Hepatocyte (in vitro differentiated cells): ENCODE measurements at places on chromosomes 1 and 21. TPM values are rescaled to one million over a fixed set of nuclear protein-coding genes. Genes with fewer than 3 reads are reported as not detected.
A peak's percentile ranks its signal among the peaks of the same experiment; 100 is the strongest.

DNA sequence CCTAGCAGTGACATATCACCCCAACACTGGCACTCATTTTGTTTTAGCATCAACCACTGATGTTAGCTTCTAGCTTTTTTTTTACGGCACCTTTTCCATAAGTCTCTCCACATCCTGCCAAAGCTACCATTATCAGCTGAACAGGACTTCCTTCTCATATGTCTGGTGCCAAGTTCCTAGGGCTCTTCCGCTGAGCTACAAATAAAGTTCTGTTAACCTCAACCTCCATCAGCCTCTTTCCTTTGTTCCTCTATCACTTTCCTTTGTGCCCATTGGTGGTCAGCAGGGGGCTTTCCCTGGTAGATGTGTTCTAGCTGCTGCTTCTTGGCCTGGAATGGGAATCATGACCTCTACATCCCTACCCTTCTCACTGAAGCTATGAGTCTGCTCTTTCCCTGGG, 163.8 kb downstream of the FAF1 start:
- DNase-seq = no peak

DNA sequence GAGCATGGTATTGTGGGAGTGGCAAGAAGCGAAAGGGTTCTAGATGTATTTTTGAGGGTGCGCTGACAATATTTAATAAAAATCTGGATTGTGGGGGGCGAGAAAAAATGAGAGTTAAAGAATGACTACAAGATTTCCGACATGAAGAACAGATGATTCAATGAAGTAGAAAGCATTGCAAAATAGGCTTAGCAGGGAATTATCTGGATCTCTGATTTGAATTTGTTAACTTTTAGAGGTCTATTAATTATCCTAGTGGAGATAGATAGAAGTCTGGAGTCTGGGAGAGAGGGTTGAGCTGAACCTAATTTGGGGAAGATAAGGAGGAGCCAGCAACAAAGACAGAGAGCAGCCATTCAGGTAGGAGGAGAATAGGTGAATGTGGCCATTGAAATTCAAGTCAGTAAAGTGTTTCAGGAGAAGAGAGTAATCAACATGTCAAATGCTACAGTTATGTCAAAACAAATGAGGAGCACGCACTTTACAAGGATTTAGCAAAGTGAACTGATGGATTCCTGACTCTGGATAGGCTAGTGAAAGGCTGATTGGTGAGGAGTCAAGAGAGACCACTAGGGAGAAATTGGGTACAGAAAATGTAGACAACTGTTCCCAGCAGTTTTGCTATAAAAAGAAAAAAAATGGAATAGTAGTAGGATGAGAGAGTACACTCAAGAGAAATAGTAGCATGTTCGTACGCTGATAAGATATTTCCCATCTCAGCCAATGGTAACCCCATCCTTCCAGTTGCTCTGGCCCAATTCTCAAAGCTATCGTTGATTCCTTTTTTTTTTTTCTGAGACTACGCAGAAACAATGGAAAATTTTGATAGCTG, 393.2 kb upstream of the CXADR start:
- DNase-seq = no peak

GRCh38 chr1:231919239-231919885, 292.8 kb downstream of the DISC1 start:
- no peak for DNase-seq

- no peak for DNase-seq
Observed at GRCh38 chr1:203219934-203220333, 9.5 kb downstream of the CHIT1 start.

- no peak for DNase-seq
Observed at GRCh38 chr1:225607355-225607754, 45.6 kb downstream of the ENAH start.

DNA sequence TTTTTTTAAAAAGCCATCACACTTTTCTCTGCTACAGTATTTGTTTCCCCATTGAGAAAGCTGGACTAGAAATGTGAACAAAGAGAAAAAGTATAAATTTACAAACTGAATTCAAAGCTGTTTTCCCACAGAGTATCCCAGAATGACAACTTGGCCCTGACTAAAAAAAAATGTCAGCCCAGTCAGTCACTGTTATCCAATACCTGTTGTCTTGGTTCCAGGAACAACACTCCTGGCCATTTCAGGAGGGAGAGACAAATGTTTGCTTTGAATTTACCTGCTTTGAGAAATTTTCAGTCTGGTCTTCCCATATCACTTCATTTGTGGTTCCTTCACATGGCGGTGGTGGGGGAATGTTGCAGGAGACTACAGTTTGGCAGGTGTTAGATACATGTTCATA, 46.2 kb downstream of the COLGALT2 start:
- no peak for DNase-seq

- peak; percentile 87 for DNase-seq
Observed at GRCh38 chr1:159923203-159924024, 1.9 kb downstream of the TAGLN2 start.

DNA sequence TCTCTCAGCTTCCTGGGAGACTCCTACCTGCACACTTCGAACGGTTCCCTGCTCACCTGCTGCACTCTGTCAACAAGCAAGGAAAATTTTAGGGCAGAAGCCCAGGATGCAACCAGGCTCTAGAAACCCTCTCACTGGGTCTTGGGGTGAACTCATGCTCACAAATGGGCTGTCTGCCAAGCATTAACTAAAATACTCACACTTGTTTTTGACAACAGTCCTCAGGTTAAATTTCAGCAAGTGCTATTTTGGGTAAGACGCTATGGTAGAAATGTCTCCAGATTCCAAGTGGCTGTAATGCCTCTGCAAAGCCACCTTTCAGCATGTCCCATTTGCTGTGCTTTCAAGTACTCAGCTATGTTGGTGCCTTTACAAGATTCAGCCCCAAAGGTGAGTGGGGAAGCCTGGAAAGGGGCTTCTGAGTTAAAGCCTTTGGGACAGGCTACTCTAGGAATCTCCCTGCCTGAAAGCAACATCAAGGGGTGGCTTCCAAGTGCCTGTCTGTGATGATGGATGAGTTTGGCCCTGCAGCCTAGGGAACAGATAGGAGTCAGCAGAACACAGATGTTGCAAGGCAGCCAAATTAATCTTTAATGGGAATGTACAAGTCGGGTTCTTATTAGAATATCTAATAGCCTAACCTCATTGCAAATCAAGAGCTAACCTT, 211.9 kb upstream of the SPAG17 start:
- no peak for DNase-seq

- DNase-seq = peak; percentile 78
Observed at GRCh38 chr1:27391511-27392095, 819 bp upstream of the GPR3 start.

GRCh38 chr1:178726545-178726944, 1.5 kb downstream of the RALGPS2 start:
- DNase-seq = no peak

GRCh38 chr1:94817712-94818111, 2.4 kb upstream of the SLC44A3 start:
- DNase-seq = no peak

DNA sequence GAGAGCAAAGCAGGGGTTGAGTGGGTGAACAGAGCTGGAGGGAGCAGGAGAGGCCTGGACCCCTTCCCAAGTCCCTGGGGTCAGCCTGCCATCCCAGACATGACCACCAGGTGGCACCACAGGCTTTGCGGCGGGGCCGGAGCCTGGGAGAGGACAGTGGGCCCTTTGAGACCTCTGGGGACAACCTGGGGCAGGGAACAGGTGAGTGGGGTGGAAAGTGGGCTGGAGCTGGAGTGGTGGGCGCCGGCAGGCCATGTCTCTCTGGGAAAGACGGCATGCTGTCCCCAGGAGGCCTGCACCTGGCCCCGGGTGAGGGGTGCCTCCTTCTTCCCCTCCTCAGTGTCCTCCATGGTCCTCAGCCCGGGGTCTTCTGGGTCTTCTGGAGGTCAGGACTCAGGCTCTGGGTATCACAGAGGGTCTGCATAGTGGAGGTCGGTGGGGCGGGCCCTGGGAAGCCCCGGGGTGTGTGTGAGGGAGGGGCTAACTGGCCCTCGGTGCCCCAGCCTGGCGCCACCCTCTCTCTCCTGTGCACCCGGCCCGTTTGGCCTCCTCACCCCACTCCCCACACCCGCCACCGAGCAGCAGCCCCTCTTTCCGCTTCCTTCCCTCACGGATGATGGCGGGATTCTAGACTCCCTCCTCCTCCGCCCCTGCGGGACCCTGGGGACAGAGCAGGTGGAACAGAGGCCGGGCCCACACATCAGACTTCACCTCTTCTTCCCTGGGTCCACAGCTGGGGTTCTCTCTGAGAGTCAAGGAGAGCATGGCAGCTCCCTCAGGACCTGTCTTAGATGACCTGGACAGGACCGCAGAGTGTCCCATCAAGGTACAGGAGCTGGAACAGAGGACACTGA, 28.5 kb upstream of the PKP1 start:
- peak; percentile 69 for DNase-seq

DNA sequence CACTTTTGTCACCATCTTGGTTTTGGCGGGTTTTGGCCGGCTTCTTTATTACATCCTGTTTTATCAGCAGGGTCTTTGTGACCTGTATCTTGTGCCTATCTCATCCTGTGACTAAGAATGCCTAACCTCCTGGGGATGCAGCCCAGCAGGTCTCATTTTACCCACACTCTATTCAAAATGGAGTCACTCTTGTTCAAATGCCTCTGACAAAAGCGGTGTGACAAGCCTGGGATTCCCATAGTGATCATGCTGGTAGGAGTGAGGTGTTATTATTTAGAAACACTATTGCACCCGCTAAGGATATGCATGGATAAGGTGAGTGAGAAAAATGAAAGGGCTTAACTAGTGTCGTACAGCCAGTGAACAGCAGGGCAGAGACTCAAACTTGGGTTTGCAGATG, 111.7 kb upstream of the COA6 start:
- DNase-seq = no peak

- peak; percentile 77 for DNase-seq
Observed at GRCh38 chr1:193183019-193183627, 3.3 kb downstream of the B3GALT2 start.

- DNase-seq = peak; percentile 81
Observed at GRCh38 chr1:1573843-1574720, 581 bp downstream of the SSU72 start.

- DNase-seq = no peak
Observed at GRCh38 chr1:15424981-15425380, 13.3 kb upstream of the CTRC start.

DNA sequence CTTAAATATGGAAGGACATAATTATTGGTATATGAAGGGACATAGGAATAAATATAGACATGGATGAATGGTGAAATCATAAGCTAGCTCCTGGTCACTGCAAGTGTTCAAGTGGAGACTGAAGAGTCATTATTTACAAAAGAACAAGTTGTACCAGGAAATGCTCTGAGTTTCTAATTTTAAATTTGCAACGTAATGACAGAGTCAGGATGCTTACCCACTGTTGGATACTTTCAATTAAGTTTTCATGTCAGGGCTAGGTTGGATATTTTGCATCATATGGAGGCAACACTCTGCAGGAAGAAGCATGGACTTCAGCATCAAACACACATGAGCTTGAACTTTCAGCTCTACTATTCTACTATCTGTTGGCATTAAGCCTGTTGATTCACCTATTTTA, 499.6 kb upstream of the C1orf87 start:
- DNase-seq = no peak

DNA sequence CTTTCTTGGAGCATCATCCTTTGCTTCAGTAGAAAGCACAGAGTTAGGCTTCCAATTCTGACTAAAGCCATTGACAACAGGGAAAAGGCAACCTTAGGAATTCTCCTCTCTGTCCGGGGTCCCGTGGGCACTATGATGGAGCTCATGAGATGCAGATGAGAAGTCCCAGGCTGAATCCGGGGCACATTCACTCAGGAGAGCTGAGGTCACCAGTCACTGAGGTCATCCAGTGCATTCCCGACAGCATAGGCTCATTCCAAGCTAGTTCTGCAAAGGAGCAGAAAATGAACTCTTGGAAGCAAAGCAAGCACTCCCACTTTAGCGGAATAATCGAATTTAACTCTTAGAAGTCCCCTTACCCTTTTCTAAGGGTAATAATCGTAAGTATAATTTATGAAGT, 6.8 kb downstream of the CR1 start:
- no peak for DNase-seq

GRCh38 chr1:44318097-44319088, 36.7 kb downstream of the ERI3 start:
- DNase-seq = peak; percentile 72

DNA sequence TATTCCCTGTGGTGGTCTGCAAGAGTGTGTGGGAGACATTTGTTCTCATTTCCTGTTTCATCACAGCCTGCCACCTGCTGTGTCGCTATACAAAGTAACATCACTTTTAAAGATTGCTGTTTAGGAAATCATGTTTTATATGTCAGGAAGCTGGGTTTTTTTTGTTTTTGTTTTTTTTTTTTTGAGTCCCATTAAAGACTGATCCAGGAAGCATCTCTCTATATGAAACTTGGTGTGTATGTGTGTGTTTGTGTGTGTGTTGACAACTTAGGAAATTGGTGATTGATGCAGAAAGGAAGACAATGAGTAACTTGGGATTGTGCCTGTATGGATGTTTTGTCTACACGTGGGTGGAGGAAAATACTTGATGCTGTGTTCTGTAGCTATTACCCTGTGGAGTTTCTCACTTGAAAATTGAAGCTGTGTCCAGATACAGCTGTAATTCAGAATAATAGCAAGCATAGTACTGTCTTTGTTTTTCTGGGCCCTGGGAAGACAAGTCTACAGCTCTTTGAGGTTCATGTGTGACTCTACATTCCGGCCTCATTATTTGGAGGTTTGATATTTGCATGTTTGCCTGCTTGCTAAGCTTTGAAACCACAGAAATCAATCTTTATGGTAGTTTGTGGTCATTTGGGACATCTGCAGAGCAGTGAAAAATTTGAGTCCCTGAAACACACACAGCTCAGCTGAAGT, 47.9 kb downstream of the LAMC1 start:
- no peak for DNase-seq

- DNase-seq = no peak
Observed at GRCh38 chr1:161229896-161230295, 4.0 kb downstream of the TOMM40L start.

DNA sequence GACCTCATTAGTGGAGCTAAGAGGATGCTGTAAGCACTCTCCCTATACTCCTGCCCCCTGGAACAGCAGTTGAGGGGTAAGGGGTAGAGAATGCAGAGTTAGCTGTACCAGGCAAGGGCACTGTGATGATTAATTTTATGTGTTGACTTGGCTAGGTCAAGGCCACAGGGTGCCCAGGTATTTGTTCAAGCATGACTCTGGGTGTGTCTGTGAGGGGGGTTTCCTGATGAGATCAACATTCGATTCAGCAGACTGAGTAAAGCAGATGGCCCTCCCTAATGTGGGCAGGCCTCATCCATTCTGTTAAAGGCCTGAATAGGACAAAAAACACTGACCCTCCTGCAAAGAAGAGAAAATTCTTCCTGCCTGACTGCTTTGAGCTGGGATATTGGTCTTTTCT, 110.8 kb downstream of the KCND3 start:
- DNase-seq = no peak

AXDND1 gene
- 0.13 TPM in 1 of 2 replicates, not detected in the other for total RNA-seq

UBXN10 gene
- total RNA-seq = 0.48 and 0.63 TPM in 2 replicates

LCE3E gene
- total RNA-seq = not detected in 2 replicates

RPTN gene
- not detected in 2 replicates for total RNA-seq

ZNF593OS gene
- 0.10 TPM in 1 of 2 replicates, not detected in the other for total RNA-seq

KIAA1614 gene
- 2.6 and 3.0 TPM in 2 replicates for total RNA-seq

DR1 gene
- 42.3 and 54.3 TPM in 2 replicates for total RNA-seq

EVA1B gene
- total RNA-seq = 67.2 and 82.2 TPM in 2 replicates

C1QTNF12 gene
- total RNA-seq = 3.8 and 4.1 TPM in 2 replicates
